ENCODE measurements at places on chromosomes 11 and 22. TPM values are rescaled to one million over a fixed set of nuclear protein-coding genes. Genes with fewer than 3 reads are reported as not detected.

GRCh38 chr11:71095294-71095850 is 157.0 kb downstream of the SHANK2 start:
- no peak for DNase-seq

DNA sequence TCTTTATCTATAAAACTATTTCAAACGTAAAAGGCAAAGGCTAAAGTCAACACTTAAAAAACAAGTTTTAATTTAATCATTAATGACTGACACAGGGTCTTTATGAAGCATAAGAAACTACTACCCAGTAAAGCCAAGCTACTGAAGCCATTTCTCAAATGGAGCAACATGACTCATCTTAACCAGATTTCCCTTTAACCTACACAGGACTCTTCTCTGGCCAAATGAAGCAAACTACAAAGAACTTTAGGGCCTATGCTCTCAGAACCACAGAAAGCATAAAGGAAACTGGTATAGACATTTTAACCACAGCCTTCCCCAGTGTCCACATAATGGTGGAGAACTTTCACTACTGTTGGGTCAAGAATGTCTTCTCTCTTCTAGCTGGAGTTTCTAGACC is 34.7 kb downstream of the ALG9 start:
- no peak for DNase-seq

The KCNJ5 gene
- 0.35 TPM for total RNA-seq

The CRY2 gene
- total RNA-seq, result 16.0 TPM

The RIN1 gene
- total RNA-seq, result 7.2 TPM

The EXT2 gene
- total RNA-seq, result 52.4 TPM

The IRAG1 gene
- 4.5 TPM for total RNA-seq

GRCh38 chr11:26490546-26490945 is 81.5 kb downstream of the MUC15 start:
- no peak for DNase-seq

DNA sequence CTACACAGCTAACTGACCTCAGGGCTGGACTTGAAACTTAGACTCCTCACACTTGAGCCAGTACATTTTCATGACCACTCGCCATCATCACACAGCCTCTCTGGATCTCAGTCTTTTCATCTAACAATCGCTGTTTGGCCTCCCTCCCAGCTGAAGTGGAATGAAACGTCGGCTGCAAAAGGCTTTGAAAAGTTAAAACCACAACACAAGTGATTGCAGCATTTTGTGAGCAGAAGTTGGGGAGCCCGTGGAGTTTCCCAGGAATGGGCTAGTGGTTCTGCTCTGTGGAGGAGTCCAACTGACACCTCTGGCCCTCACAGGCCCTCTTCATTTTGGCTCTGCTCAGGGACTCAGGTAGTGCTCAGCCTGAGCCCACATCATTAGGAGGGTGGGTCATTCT is 35.9 kb upstream of the TRIM29 start:
- DNase-seq, result no peak

The RNF215 gene
- 26.6 TPM for total RNA-seq

DNA sequence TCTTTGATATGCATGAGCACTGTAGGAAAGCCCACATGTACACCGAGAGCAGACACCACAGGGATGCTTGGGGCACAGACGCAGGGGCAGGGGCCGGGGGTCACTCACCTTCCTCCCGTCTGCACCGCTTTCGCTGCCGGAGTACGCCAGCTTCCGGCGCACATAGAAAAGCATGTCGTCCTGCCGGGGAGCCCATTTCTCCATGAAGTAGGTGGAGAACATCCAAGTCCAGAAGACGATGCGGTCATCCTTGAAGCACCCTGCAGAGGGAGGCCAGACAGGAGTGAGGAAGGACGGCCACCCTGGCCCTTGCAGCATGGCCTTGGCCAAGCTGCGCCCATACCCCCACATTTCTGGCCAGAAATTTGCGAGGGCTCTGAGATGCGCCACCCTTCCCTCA is 28.8 kb downstream of the KIAA0930 start:
- no peak for DNase-seq

The SPINDOC gene
- total RNA-seq, result 106 TPM

DNA sequence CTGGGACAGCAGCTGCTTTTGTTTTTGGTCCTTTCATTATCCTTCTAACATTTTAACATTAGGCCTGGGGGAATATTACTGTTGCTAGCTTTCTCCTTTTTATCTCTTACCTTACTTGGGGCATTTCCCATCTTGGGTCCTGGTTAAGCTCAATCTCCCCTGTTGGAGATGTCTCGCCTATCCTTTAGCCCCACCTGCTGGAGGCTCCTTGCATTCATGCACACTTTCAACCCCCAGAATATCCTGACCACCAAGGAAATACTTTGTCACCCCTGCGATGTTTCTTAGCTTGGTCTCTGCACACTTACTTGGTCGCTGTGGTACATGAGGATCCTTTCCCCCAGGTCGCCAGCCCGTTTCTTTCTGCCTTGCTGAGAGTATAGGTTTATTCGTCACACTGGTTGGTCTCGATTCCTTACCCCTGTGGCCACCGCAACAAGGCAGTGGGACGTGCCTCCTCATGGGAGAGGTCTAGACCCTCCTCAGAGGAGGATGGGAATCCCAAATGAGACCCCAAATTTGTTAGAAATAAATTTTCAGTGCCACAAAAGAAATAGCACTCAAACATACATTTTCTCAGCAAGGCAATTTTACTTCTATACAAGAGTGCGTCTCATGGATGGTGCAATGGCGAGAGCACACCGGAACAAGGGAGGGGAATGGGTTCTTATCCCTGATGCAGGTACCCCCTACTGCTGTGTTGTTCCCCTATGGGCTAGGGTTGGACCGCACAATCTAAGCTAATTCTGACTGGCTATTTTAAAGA is 5.4 kb upstream of the TXN2 start:
- peak; percentile 80 for DNase-seq

The MRGPRE gene
- total RNA-seq, result not detected

The TCIRG1 gene
- total RNA-seq, result 44.7 TPM

- no peak for DNase-seq
Measured at GRCh38 chr11:122394313-122394712, 261.2 kb upstream of the UBASH3B start.

- DNase-seq, result no peak
Measured at GRCh38 chr11:13284776-13285588, 7.4 kb downstream of the BMAL1 start.

DNA sequence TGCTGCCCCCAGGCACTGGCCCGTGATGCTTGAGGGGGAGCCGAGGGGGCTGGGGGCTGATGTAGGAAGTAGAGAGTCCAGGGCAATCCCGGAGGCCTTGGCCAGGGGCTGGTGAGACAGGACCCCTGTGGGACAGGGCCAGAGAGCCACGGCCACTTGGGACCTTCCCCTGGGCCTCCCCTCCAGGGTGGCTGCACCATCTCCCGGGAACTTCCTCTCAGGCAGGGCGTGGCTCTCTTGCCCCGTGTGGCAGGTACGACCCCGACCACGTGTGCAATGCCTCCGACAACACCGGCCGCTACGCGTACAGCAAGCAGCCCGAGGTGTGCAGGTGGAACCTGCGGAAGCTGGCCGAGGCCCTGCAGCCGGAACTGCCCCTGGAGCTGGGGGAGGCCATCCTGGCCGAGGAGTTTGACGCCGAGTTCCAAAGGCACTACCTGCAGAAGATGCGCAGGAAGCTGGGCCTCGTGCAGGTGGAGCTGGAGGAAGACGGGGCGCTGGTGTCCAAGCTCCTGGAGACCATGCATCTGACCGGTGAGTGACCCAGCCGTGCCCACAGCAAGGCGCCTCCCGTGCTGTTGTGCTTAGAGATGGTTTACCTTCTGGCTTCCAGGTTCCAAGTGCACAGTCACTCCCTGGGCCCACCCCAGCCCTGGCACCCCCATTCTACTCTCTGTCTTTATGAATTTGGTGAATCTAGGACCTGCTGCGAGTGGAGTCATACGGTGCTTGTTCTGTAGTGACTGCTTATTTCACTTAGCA is 9.7 kb downstream of the SELENOO start:
- DNase-seq, result no peak

DNA sequence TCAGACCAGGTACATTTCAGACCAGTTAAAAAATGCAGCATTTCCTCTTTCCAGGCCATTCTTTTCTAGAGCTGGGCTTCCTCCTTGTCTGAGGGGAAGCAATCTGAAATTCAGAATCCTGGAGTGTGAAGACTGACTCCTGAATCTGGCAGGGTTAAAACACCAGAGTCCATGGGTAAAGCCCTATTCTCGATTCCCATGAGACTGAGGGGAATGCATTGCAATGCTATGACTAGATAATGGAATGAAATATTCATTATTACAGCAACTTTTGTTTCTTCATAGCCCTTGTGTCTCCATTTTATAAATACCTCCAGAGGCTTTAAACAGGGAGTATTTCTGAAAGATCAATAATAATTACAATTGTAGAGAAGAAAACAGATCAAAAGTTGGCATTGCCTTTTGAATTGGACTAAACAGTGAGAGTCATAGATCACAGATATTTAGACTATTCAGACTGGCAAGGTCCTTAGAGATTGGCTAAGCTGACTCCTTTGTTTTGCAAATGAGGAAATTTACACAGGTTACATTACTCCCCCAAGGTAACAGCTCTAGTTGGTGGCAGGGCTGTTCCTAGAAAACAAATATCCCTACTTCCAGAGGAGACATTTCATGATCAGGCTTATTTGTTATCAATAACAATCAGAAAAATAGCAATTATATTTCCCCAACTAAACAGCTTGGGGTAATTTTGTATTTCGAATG is 632.6 kb upstream of the KIRREL3 start:
- peak; percentile 10 for DNase-seq

DNA sequence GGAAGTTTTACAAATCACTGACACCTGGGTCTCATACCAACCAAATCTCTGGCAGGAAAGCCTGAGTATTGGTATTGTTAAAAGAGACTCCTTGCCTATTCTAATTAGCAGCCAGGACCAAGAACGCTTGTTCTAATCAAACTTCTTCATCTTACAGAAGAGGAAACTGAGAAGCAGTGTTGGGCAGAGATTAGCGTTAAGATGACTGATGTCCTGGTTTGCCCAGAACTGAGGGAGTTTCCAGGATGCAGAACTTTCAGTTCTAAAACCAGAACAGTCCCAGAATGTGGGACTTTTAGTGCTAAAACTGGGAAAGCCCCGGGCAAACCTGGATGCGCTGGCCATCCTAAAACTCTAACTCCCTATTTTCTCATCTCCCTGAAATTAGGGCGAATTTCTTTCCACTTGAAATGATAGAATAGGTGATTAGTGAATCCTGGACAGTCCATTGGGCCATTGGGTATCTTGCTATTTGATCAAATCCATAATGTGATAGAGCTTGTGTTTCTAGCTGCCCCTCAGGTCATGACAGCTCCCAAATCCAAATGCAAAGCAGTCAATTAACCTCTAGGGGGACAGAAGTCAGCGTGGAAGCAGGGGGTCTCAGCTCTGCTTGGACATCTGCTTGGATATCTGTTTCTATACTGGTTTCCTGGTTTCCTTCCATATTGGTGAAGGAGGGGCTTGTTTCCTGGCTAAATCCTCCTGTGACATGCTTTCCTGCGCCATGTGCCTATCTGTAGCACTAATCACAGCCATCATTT is 16.0 kb upstream of the TMPRSS13 start:
- DNase-seq, result peak; percentile 60

The SCGB2A2 gene
- total RNA-seq, result not detected

The MAPK11 gene
- total RNA-seq, result 1.4 TPM

The OR8G1 gene
- not detected for total RNA-seq

The PKP3 gene
- total RNA-seq, result 3.6 TPM

The CPT1B gene
- total RNA-seq, result 27.6 TPM

GRCh38 chr11:65578667-65579066 is 2.8 kb downstream of the EHBP1L1 start:
- no peak for DNase-seq

The CREB3L1 gene
- 1.6 TPM for total RNA-seq

The SLC22A25 gene
- 0.18 TPM for total RNA-seq

DNA sequence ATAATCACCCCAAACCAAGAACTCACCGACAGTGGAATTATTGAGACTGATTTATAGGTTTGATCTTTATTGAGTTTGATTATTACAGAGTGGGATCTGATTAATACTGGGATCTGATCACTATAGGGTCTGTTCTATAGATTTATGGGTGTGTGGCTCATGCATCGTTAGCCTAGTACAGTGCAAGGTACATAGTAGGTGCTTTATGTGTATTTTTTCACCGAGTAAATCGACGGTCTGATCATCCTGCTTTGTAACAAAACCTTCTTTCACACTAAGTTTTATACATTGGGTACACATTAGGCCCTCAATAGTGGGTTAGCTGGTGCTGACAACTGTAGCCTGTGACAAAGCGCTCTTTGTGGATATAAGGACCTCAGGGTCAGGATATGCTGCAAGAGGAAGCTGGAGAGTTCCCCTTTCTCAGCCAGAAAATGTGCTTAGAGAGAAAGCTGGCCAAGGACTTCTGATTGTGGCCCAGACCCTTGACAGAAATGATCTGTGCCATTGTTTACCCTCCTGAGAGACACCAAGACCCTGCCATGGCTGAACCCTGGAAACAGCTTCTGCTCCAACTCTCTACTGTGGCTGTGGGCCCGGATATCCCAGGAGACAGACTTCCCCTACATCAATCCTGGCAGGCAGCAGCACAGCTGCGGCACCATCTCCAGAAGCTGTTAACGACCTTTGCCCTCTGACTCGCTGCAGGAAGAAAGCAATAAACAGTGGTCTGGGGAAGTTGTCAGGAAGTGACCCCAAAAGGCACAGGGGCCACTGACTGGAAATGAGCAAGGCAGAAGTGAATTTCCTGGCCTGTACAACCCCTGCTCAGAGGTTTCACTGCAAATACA is 16.1 kb upstream of the TPP1 start:
- DNase-seq, result no peak

DNA sequence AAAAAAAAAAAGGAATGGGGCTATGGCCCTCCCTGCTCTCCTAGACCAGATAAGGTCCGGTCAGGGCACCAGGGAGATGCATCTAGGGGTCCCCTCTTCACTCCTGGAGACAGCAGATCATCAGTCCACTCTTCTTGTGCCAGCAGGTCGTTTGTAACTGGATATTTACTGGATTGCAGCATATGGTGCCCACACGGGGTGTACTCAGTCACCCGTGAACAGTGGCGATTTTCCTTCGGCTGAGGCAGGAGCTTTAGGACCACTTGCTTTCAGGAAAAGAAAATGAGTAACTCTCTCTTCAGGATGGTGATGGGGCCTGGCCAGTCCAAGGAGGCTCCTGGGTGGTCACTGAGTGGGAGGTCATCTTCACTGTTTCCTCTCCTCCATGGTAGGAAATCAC is 38.3 kb upstream of the RAB1B start:
- DNase-seq, result peak; percentile 32

DNA sequence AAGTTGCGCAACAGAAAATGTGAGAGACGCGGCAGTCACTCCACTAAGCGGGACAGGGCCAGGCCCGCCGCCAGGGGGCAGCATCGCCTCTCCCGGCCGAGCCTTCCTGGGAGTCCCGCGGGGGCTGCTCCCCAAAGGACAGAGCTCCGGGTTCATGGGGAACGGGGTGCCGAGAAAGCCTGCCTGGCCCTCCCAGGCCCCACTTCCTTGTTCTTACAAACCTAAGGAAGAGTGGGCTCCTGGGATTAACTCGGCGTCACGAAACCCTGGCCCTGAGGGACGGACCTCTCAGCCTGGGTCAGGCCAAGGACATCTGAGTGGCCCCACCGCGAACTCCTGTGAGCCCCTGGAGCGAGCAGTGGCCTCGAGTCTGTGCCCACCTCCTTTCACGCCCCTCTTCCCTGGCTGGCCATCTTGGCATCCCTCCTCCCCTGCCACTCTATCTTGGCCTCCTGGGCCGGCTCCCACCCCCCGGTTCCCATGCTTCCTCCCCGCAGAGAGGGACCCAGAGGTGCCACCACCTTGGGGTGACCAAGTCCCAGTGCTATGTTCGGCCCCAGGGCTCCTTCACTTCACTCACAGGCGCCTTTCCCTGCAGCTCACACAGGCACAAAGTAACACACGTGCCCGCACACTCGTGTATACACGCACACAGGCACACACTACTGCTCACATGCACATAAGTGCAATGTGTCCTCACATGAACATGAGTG is 99.9 kb upstream of the FGF3 start:
- peak; percentile 96 for DNase-seq

- DNase-seq, result no peak
Measured at GRCh38 chr11:72300268-72300667, 56.3 kb upstream of the PHOX2A start.
